ENCODE measurements at places on chromosomes 12 and 14. TPM values are rescaled to one million over a fixed set of nuclear protein-coding genes. Genes with fewer than 3 reads are reported as not detected.

DNA sequence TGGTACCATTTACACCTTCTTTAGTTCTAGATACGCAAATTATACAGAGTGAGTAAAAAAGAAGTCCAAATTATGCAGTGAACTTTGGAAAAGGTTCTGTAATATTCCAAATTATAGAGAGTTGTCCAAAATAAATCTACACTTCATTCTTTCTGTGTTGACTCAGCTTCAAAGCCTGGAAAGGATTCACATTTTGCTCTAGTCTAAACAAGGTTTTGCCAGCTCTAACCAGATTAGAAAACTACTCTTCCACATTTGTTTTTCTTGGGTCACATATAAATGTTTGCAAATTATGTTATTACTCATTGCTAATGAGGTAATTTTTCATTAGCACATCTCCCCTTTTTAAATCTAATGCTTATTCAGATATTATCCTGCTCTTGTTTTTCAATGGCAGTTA lies 1562.4 kb upstream of the SEL1L start:
- no peak for DNase-seq
- H3K4me1 ChIP-seq: no peaks in the 10 kb centered on the region
- no peaks in the 10 kb centered on the region for H3K27me3 ChIP-seq
- H3K36me3 ChIP-seq: no peaks in the 10 kb centered on the region

- no peak overlapping the region for H3K4me3 ChIP-seq
- no peaks in the 10 kb centered on the region for H3K27me3 ChIP-seq
- H3K27ac ChIP-seq: no peak overlapping the region
- peaks cover 23% of the 10 kb centered on the region for H3K4me1 ChIP-seq
Observed at GRCh38 chr12:94247246-94247645, 98.9 kb downstream of the PLXNC1 start.

Gene ACVRL1
- not detected for total RNA-seq

DNA sequence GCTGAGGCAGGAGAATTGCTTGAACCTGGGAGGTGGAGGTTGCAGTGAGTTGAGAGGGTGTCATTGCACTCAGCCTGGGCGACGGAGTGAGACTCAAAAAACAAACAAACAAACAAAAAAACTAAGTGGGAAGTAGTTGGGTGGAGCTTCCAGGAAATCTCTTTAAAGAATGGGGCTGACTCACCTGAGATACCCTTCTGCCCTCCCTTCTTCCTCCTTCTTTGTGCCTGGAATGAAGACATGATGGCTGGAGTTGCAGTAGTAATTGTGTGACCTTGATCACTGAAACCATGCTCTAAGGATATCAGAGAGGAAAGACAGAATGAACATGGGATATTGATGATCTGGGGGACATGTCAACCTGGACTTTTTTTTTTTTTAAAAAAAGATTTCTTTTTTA lies 87.6 kb upstream of the MED13L start:
- H3K36me3 ChIP-seq: no peaks in the 10 kb centered on the region
- no peak for DNase-seq
- H3K4me1 ChIP-seq: peaks cover 14% of the 10 kb centered on the region
- H3K4me3 ChIP-seq: no peak overlapping the region

DNA sequence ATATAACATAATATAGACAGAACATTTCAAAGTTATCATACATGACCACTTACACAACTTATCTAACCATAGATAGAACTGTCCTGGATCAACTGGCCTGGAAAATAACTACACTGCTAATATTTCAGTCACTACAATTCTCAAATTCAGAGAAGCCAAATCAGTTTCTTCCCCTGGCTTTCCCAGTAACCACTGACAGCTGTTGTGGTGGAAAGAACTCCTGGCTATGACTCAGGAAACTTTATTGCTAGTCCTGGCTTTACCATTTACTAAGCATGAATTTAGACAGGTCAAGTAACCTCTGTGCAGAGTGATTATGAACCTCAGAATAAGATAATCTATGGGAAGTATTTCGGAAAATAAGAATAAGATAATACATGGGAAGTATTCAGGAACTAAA lies 244.9 kb upstream of the DIO2 start:
- H3K4me3 ChIP-seq: no peak overlapping the region
- no peaks in the 10 kb centered on the region for H3K4me1 ChIP-seq
- no peak for DNase-seq
- no peaks in the 10 kb centered on the region for H3K27me3 ChIP-seq
- no peak overlapping the region for H3K27ac ChIP-seq

- no peak overlapping the region for H3K4me3 ChIP-seq
- DNase-seq: no peak
- no peaks in the 10 kb centered on the region for H3K27me3 ChIP-seq
- no peak overlapping the region for H3K27ac ChIP-seq
- no peaks in the 10 kb centered on the region for H3K36me3 ChIP-seq
Observed at GRCh38 chr12:103462675-103463074, 33.1 kb downstream of the C12orf42 start.

DNA sequence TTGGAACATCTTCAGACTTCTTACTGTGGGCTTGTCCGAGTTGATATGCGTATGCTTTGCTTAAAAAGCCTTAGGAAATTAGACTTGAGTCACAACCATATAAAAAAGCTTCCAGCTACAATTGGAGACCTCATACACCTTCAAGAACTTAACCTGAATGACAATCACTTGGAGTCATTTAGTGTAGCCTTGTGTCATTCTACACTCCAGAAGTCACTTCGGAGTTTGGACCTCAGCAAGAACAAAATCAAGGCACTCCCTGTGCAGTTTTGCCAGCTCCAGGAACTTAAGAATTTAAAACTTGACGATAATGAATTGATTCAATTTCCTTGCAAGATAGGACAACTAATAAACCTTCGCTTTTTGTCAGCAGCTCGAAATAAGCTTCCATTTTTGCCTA lies 8.8 kb downstream of the LRR1 start:
- H3K27me3 ChIP-seq: no peaks in the 10 kb centered on the region
- DNase-seq: no peak
- H3K4me1 ChIP-seq: peaks cover 10% of the 10 kb centered on the region
- peaks cover 29% of the 10 kb centered on the region for H3K36me3 ChIP-seq
- H3K4me3 ChIP-seq: no peak overlapping the region
- H3K27ac ChIP-seq: no peak overlapping the region

GRCh38 chr12:59396519-59396918 lies 199.3 kb upstream of the SLC16A7 start:
- H3K27ac ChIP-seq: no peak overlapping the region
- no peaks in the 10 kb centered on the region for H3K36me3 ChIP-seq
- no peaks in the 10 kb centered on the region for H3K4me1 ChIP-seq
- H3K4me3 ChIP-seq: no peak overlapping the region

- peaks cover 16% of the 10 kb centered on the region for H3K4me1 ChIP-seq
- DNase-seq: no peak
- no peaks in the 10 kb centered on the region for H3K27me3 ChIP-seq
- peaks cover 2% of the 10 kb centered on the region for H3K36me3 ChIP-seq
- H3K4me3 ChIP-seq: peak overlapping the region; percentile 75
- H3K27ac ChIP-seq: peak overlapping the region; percentile 84
Observed at GRCh38 chr12:101878243-101878821, 952 bp downstream of the DRAM1 start.

DNA sequence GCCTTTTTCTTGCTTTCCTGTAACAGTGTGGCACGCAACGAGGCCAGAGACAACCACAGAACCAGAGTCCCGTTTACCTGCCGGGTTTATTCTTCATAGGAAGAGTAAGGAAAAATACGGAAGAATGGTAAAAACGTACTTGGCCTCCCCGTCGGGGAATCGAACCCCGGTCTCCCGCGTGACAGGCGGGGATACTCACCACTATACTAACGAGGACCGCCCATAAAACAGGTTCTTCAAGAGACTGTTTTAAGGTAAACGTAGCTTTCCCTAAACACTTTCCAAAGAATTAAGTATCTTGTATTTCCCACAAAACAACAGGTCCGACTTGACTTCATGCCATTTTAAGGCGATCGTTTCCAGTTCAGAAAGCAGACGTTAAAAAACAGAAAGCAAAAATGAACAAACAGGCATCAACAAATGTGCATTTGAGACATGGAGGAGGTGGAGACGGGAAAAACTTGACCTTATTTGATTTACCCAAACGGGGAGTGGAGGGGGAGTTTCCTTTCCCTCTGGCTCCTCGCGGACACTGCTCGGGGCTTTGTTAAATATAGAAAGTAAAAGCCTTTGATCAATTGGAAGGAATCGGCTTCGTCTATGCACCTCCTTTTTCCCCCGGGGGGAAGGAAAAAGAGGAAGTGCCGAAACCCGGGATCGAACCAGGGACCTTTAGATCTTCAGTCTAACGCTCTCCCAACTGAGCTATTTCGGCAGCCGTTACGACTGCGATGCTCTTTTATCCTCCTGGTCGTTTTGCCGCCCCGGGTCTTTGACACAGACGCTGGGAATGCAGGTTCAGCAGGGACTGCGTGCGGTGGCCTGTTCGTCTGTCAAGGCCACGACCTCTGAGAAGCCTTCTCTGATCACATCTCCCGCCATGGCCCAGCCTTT lies 13.0 kb upstream of the UBC start:
- peak overlapping the region; percentile 95 for H3K4me3 ChIP-seq
- peak; percentile 96 for DNase-seq
- peaks cover 5% of the 10 kb centered on the region for H3K27me3 ChIP-seq
- peaks cover 50% of the 10 kb centered on the region for H3K4me1 ChIP-seq
- peak overlapping the region; percentile 98 for H3K27ac ChIP-seq

DNA sequence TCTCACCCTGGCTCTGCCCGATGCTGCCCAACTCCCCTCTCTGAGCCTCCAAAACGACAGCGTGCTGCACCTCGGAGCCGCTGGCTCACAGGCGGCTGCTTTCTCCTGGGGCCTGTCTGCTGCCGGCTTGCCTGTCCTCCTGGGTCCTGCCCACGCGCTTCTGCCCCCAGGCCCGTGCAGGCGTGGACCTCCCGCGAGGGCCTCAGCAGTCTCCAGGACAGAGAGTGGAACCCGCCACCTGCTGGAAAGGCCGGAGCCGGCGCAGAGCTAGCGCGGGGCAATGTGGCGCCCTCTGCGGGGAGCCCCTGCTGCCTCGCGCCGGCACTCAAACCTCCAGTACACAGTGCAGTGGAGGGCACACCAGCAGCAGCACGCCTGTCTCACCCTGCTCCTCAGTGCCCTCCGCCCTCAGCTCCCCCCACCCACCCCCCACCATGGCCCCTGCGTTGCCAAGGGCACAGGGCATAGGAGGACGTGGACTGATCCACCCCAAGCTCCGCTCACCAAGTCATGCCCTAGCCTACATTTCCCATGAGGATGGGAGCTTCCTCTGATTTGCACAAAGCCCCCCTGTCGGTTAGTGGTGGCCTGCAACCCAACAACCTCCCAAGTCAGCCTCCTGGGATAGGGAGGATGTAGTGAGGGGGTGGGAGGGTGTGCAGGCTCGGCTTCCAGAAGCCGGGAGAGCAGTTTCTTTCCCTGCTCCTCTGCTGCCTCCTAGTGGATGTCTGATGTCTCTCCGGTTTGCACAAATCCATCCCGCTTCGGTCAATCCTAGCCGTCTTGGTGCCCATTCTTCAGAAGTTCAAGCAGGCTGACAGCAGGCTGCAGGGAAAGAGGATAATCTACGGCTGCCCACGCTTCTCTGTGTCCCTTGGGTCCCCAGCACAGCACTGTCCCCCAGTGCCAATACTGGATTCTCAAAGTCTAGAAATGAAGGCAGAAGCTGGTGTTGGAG lies 25.2 kb downstream of the KRT8 start:
- peaks cover 5% of the 10 kb centered on the region for H3K4me1 ChIP-seq
- H3K27me3 ChIP-seq: peaks cover 6% of the 10 kb centered on the region
- no peak overlapping the region for H3K27ac ChIP-seq
- peak; percentile 82 for DNase-seq
- H3K36me3 ChIP-seq: no peaks in the 10 kb centered on the region

GRCh38 chr12:89781946-89782550 lies 73.4 kb upstream of the ATP2B1 start:
- H3K27ac ChIP-seq: no peak overlapping the region
- DNase-seq: no peak
- no peak overlapping the region for H3K4me3 ChIP-seq
- H3K36me3 ChIP-seq: peaks cover 6% of the 10 kb centered on the region
- no peaks in the 10 kb centered on the region for H3K27me3 ChIP-seq

GRCh38 chr12:55057481-55057880 lies 37.7 kb downstream of the NEUROD4 start:
- H3K4me1 ChIP-seq: peaks cover 10% of the 10 kb centered on the region
- no peak overlapping the region for H3K4me3 ChIP-seq
- H3K27me3 ChIP-seq: peaks cover 2% of the 10 kb centered on the region
- DNase-seq: no peak
- H3K27ac ChIP-seq: no peak overlapping the region
- no peaks in the 10 kb centered on the region for H3K36me3 ChIP-seq

- H3K27me3 ChIP-seq: peaks cover 14% of the 10 kb centered on the region
- no peaks in the 10 kb centered on the region for H3K36me3 ChIP-seq
- DNase-seq: peak; percentile 56
- H3K27ac ChIP-seq: no peak overlapping the region
- no peaks in the 10 kb centered on the region for H3K4me1 ChIP-seq
- no peak overlapping the region for H3K4me3 ChIP-seq
Observed at GRCh38 chr12:2624543-2625288, 170.1 kb upstream of the FKBP4 start.

DNA sequence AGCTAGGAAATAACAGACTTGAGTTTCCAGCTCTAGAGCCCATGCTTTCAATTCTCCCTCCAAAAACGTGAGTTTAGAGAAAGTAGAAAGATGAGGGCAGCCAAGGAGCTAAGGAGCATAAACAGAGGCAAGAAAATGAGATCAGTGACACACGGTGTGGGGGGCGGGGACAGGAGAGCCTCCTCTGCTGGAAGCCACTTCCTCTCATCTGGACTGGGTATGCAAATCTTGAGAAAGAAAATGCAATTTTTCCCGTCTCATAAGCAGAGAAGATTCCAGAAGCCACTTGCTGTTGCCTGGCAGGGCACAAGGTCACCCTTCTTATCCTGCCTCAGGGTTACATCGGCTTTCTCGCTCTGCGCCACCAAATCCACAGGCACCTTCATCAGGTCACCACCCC lies 6.0 kb downstream of the OR10P1 start:
- peak; percentile 68 for DNase-seq
- H3K4me3 ChIP-seq: no peak overlapping the region
- no peaks in the 10 kb centered on the region for H3K36me3 ChIP-seq
- H3K27ac ChIP-seq: no peak overlapping the region

DNA sequence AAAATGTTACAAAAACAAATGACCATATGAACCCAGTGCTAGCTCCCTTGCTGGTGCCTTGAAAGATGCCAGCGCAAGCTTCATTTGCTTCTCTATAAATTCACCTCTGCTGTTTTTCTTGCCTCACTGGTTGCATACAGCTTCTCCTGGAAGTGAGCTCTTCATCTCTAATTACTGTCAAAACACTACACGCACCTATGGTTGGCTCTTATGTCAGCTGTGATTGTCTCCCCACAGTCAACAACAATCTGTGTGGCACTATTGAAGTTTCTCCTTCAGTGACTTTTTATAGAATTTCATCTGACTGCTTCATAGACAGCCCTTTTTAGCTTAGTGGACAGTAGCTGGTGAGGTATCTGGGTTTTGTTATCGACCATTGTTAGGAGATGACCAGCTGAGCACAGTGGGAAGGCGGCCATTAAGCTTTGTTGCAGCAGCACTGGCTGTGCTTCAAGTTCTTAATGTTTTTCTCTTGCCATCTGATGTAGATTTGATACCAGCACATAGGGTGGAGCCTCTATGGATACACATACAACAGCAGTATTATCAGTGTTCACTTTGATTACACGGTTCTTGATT lies 131.8 kb downstream of the KITLG start:
- H3K27me3 ChIP-seq: no peaks in the 10 kb centered on the region
- no peak overlapping the region for H3K27ac ChIP-seq
- no peaks in the 10 kb centered on the region for H3K36me3 ChIP-seq
- DNase-seq: no peak
- H3K4me3 ChIP-seq: no peak overlapping the region

Gene DHRS2
- 3.5 TPM for total RNA-seq

Gene BEGAIN
- total RNA-seq: 6.0 TPM

GRCh38 chr12:98360401-98360800 lies 155.0 kb upstream of the TMPO start:
- DNase-seq: no peak
- H3K27ac ChIP-seq: no peak overlapping the region
- peaks cover 15% of the 10 kb centered on the region for H3K27me3 ChIP-seq
- H3K4me3 ChIP-seq: no peak overlapping the region

GRCh38 chr12:110995016-110995415 lies 74.6 kb upstream of the MYL2 start:
- H3K27ac ChIP-seq: no peak overlapping the region
- no peak overlapping the region for H3K4me3 ChIP-seq
